Retina (tissue), 1 donor: ENCODE measurements at places on chromosomes 11 and 22.

DNA sequence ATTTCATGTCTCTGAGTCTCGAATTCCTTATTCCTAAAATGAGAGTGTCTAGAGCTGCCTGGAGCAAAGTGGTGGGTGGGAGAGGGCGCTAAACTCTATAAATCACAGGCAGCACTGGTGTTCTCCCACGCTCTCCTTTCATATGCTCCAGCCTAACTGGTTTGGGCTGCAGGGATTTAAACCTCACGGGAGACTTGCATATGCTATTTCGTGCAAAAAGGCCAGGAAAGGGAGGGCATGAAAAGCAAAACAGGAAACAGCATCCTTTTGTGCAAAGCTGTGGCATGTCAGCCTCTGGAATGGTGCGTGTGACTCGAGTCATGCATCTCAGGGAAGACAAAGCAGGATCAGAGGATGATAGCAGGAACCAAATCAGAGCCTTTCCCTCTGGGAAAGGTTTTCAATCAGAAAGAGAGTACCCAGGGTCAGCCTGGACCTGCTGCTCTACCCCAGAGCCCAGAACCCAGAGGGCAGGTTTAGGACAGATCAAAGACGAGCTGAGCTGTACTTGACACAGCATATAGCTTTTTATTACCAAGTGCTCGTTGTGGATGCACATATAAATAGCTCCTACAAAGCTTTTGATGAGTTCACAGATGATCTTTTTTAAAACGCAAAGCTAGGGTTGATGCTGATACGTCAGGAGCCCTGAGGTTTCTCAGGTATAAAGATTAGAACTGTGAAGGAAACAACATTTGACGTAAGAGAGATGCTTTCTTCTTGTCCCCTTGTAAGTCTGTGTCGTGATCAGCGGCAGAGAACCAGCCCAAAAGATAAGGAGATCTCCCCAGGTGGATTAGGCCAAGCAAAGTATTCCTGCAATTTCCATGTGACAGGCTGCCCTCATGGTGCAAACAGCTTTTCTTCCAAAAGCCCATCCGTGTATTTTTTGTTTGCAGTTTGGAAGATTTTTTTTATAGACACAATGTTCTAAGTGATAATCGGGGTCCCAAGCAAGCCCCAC, 46.2 kb upstream of the YWHAH start:
- no peak for DNase-seq

DNA sequence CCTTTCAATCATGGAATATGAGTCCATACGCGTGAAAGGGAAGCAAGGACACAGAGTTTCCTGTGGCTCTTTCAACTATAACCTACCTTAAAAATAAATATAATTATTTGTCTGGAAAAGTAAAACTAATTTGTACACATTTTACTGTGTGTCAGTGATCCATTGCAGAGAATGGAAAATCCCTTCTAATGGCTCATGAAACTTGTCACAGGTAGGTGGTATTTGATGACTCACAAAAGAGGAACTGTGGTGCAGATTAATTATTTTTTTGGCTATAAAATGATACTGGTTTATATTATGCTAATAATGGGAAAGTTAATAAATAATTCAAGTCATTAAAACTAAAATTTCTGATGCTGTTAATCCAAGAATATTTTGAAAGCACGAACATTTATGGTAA, 792.2 kb downstream of the METTL15 start:
- DNase-seq: no peak

- no peak for DNase-seq
These were observed 111.3 kb downstream of the PLEKHA7 start for GRCh38 chr11:16902781-16903378.

DNA sequence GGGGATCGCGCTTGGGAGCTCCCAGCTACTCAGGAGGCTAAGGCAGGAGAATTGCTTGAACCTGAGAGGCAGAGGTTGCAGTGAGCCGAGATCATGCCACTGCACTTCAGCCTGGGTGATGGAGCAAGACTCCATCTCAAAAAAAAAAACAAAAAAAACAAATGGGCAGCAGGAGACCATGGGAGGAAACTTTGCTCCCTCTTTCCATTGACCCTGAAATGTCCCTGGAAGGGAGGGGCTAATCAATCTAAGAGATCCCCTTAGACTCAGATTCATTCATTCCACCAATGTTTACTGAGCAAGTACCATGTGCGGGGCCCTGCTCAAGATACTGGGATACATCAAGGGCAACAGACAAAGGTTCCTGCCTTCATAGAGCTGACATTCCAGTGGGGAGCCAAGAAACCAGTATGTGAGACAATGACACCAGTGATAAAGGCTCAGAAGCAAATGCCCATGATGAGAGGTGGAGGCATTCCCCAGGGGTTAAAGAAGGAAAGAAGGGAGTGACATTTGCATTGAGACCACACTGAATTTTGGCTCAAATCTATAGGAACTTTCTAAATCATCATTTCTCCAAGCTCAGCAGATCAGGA, 37.7 kb upstream of the TFIP11 start:
- DNase-seq: no peak

GRCh38 chr22:50192436-50193204, 6.9 kb downstream of the TRABD start:
- DNase-seq: no peak
